ENCODE measurements at places on chromosomes 11 and 22.

- DNase-seq = no peak
These were observed 80.8 kb downstream of the SGSM3 start for GRCh38 chr22:40451210-40451609.

- no peak for DNase-seq
These were observed 18.0 kb upstream of the BID start for GRCh38 chr22:17792299-17792698.

DNA sequence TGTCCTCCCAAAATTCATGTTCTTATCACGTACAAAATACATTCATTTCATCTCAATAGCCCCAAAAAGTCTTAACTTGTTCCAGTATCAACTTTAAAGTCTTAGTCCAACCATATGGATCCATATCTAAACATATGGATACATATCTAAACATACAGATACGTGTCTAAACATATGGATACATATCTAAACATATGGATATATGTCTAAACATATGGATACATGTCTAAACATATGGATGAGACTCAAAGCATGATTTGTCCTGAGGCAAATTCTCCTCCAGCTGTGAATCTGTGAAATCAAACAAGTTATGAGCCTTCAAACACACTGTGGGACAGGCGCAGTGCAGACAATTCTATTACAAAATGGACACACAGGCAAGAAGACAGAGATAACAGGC, 709.0 kb downstream of the TBC1D22A start:
- no peak for DNase-seq

DNA sequence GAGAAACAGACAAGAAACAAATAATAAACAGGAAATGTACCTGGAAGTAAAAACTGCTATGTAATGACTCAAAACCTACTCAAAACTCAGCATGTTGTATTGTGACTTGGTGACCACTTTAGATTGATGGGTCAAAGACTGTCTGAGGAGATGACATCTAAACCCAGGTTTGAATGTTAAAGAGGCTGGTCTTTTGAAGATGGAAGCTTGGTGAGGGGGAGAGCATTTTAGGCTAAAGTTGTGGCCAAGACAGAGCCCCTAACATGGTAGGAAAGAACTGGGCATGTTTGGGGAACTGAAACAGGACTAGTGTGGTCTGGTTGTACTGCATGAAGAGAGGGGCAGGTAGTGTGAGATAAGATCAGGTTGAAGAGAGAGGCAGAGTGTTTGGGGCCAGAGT, 85.3 kb upstream of the MYO18B start:
- peak; percentile 6 for DNase-seq

GRCh38 chr11:73478737-73479347, 102.6 kb downstream of the RELT start:
- DNase-seq = no peak

- no peak for DNase-seq
These were observed 3.1 kb downstream of the CCDC88B start for GRCh38 chr11:64342869-64343745.

GRCh38 chr22:22214819-22215329, 29.7 kb upstream of the VPREB1 start:
- no peak for DNase-seq

Measured in CD4-positive, alpha-beta T cell treated with Interferon gamma for 1 hour (primary cell).